ENCODE measurements at places on chromosomes 4 and X.

- no peak for DNase-seq
These were observed 49.5 kb upstream of the GC start for GRCh38 chr4:71833232-71833900.

DNA sequence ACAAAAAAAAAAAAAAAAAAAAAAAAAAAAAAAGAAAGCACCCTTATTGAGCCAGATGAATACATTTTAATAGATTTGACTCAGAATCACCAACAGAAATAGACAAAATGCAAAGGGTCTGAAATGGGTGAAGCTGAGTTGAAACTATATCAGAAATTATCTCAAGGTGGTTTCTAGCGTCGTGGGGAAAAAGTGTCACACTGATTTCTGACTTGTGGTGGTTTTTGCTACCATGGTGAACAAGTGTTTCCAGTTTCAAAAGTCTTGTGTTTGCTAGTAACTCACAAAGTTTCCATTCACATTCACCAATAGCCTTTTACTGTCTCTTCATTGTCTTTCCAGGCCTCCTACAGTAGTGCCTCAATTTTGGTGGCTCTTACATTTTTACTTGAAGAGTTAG lies 135.5 kb downstream of the ARHGAP24 start:
- no peak for DNase-seq

DNA sequence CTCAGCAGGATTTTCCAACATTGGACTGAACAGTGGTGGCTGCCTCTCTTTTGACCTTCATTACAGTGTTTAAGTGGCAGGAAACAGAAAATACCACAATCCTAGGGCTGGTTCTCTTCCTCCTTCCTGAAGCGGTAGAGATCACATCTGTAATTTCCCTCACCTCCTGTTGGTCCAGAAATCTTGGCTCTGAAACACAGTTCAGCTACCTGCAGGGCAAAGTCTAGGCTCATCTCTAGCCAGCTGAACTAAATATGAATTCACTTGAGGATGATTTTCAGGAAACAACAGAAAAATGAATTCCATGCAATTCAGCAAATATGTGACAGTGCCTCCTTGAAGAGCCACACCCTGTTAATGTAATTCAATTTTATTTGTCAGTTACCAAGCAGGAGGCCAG lies 531.9 kb downstream of the INPP4B start:
- DNase-seq = no peak

GRCh38 chrX:36583674-36584073 lies 424.5 kb upstream of the FAM47C start:
- no peak for DNase-seq

- no peak for DNase-seq
These were observed 4.3 kb upstream of the TLR6 start for GRCh38 chr4:38860788-38861424.

DNA sequence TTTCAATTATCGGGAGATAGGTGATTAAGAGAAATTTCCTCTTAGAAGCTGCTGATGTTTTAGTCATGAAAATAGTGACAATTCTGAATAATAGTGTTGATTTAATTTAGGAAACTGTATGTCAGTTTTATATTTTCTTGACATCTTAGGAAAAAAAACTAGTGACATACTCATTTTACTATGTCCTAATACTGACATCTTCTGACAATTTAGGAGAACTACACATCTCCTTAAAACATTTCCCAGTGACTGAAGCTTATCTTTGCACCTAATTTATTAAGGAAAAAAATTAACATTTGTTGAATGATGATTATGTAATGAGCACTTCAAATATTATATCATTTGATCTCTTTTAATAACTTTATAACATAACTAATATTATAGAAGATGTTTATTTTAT lies 42.0 kb upstream of the RBMXL3 start:
- no peak for DNase-seq

GRCh38 chr4:112341033-112341432 lies 43.9 kb downstream of the ALPK1 start:
- DNase-seq = no peak

DNA sequence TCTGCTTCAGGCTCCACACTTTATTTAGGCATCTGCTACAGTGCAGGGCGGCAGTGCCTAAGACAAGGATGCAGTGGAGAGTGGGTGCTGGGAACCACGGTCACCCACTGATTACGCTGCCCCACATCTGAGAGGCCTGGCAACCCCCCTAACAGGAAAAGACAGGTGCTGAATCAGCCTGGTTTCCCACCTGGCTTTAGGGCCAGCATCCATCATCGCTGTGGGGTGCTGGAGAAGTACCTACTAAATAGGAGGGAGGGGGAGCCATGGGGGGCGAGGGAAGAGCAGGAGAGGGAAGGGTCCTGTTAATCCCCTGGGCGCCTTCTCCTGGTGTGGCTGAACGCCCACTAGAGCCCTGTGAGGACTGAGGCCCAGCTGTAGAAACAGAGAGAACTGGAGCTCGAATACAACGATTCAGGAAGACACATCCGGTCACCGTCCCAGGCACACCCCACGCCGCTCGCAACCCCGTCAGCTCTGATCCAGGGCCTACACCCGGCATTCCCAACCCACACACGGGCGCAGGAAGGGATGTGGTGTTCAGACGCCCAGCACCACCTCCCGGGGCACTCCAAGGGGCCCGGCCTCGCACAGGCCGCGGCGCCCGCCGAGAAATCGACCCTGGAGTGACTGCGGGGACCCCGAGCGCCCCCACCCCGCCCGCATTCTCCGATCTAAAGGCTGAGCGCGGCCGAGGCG lies 554 bp downstream of the DCTD start:
- DNase-seq = no peak

- no peak for DNase-seq
These were observed 44.8 kb downstream of the NPFFR2 start for GRCh38 chr4:72076562-72076961.

GRCh38 chrX:1480082-1480785 lies 27.5 kb upstream of the ASMTL start:
- DNase-seq = no peak

- DNase-seq = no peak
These were observed 77.1 kb downstream of the SLC9A7 start for GRCh38 chrX:46681849-46682248.

GRCh38 chrX:110415440-110416170 lies 57.0 kb downstream of the RTL9 start:
- DNase-seq = no peak

DNA sequence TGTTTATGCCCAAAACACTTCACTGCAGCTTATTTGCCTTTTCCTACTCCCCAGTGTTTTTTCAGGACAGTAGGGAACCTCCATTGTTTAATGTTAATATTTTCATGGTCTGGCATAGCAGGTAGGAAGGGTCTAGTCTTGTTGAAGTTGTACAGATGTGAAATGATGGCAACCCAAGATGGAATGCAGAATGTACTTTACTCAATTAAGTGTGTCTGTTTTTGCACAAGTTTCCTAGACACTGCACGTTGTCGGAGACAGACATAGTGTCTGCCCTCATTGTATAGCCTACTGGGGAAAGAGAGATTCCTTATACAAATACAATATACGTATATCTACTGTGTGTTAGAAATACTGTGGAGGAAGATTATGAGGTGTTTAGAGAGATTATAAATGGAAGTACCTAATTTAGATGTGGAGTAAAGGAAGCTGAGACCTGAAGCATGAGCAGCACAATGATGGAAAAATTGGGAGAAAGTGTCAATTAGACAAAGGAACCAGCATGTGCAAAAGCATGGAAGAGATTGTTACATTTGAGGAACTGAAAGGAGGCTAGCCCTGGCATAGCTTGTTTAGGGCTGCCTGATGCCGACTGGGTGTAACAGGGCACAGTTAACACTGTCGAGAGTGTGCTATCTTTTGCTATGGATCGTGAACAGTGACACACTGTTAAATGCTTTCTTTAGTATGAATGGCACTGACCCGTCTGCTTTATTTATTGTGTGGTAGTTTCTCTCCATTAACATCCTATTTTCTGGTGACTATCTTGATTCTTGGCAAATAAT lies 18.4 kb downstream of the CPEB2 start:
- no peak for DNase-seq

- no peak for DNase-seq
These were observed 5.9 kb upstream of the XPNPEP2 start for GRCh38 chrX:129732857-129733256.

DNA sequence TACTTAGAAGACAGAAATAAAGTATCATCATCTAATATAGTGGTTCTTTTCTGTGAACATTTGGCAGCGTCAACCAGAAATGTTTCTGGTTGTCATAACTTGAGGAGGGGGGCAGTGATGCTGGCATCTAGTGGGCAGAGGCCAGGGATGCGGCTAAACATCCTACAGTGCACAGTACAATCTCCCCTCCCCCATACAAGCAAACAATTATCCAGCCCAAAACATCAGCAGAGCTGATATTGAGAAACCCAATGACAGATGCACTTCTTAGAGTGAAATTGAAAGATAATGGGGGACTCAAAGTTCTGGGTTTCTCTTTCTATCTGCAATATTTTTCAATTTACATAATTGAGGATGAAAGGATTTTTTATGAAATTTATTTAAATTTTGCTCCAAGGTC lies 1.9 kb upstream of the EIF1AX start:
- DNase-seq = no peak

DNA sequence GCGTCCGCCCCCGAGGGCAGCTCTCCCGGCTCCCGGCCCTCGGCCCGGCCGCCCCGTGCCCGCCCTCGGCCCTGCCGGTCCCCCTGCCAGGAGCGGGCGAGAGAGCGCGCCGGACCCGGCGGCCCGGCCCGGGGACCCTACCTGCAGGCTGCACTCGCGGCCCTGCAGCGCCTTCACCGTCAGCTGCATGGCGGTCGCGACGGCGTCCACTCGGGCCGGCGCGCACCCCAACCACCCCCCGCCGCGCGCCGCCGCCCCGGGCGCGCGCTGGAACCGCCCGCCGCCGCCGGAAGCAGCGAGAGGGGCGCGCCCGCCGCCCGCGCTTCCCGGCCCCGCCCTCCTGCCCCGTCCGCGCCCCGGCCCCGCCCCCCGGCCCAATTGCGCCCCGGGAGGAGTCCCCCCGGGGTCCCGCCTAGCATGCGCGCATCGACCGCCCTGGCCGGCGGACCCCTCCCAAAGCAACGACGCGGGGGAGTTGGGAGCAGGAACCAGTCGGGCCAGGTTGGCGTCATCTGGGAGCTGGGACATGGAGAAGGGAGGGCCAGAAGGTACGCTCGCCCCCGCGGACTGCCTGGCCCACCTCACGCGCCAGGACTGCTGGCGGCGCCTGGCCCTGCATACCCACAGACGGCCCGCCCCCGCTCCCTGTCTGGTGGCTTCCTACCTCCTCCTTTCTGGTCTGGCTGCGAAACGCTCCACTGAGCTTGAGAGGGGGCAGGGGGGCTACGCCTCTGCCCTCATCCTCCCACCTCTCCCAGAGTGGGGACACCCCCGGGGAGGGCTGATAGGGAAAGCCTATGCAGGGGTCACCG lies at the start of gene UBL4A:
Gene UBL4A (minus strand): TSS at position 220 of the 812 bp plus-strand sequence. CDS start 31 bp downstream, at position 189.
- peak; percentile 45 for DNase-seq

GRCh38 chrX:154002215-154002719 lies 17.4 kb downstream of the IRAK1 start:
- no peak for DNase-seq

DNA sequence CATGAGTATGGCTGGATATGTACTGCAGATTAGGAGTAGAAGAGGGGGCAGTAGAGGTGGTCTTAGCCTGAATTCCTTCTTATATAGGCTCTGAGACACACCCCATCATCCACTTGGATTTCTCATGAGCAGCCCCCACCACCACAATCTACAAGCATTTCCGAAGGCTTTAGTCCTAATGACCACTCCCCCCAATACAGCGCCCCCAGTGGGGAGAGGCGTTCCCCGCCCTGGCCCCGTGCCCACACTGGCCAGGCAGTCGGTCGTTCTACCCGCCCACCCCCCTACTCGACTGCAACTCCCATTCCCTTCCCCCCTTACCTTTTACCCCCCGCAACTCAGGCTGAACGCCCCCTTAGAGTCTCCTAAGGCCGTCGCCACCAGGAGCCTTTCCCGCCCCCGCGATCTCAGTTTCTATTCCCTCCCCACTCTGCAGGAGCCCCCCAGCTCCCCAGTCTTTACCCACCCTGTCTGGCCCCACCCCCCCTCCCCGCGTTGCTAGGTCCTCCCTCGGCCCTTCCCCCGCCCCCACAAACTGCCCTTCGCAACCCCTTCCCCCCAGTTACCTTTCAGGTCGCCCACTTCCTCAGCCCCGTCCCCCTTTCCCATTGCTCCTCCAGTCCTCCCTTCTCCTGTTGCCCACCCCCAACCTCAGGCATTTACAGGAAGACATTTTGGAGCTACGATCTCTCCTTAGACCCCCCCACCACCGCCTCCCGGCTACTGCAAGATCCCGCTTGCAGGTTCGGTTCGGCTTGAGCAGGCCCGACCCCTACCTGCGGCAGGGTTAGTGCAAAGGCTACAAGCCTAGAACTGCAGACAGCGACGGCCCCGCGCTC lies 468 bp downstream of the ZMYM3 start:
- no peak for DNase-seq

DNA sequence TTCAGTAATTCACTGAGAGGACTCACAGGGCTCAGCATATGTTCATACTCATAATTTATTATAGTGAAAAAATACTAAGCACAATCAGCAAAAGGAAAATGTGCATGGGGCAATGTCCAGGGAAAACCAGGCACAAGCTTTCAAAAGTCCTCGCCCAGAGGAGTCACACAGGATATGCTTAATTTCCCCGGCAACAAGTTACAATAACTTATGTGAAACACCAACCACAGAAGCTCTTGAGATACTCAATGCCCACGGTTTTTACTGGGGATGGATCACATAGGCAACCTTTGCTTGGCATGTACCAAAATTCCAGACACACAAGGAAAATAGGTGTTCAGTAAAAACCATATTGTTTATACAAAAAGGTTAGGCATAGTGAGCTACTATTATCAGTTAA lies 38.5 kb upstream of the STPG2 start:
- no peak for DNase-seq

- DNase-seq = no peak
These were observed 64.0 kb upstream of the WDR1 start for GRCh38 chr4:10180603-10180926.

- DNase-seq = no peak
These were observed 31.5 kb upstream of the IL21 start for GRCh38 chr4:122652379-122652778.
